ENCODE measurements at places on chromosomes 3 and 15.
A peak's percentile ranks its signal among the peaks of the same experiment; 100 is the strongest.

GRCh38 chr15:51749307-51749706 lies 2.1 kb upstream of the TMOD2 start:
- no peak for DNase-seq

DNA sequence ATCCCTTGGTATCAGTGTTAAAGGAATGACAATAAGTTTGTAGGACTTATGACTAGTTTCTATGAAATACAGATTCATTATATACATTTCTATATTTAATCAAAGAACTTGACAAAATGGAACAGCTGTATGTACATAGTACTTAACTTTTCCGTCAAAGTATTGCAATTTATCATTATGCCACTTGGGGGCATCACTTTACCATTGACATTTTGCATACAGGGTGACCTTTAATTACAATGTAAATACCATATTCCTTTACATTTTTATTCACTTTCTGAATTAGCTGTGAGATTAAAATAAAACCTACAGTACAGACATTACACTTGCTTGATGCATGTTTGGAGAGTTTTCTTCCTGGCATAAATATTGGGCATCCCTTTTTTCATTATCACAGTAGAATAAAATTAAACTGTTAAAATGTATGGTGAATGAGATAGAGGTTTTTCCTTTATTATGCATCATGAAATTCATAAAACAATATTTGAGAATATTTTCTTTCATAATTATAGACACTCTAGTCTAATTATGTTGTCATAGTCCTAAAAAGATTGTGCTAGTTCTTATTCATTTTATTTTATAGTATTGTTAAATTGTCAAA lies 6.9 kb downstream of the NEK11 start:
- DNase-seq: peak; percentile 64

DNA sequence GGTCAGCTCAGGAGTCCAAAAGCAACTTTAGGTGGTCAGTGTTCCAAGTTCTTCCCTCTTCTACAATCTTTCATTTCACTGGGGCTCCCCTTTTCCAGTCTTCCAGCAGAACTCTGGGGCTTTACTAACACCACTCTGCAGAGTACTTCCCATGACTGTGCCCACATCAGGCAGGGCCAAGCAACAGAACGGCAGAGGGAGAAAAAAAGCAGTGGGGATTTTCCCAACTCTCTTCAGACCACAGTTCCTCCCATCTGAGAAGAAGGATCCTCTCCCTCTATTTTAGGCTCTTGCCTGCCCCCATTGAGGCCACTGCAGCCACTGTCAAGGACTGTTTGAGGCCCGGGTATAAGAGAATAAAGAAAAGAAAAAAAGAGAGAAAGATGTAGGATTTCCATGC lies 70.7 kb downstream of the TTBK2 start:
- no peak for DNase-seq

GRCh38 chr3:17313746-17314145 lies 428.7 kb downstream of the TBC1D5 start:
- no peak for DNase-seq

- DNase-seq: peak; percentile 48
Observed at GRCh38 chr3:162764808-162765071, 1268.1 kb downstream of the OTOL1 start.

GRCh38 chr3:183584246-183584913 lies 28.9 kb upstream of the KLHL6 start:
- peak; percentile 45 for DNase-seq

GRCh38 chr3:132210476-132211346 lies 106.5 kb upstream of the ACP3 start:
- DNase-seq: no peak

DNA sequence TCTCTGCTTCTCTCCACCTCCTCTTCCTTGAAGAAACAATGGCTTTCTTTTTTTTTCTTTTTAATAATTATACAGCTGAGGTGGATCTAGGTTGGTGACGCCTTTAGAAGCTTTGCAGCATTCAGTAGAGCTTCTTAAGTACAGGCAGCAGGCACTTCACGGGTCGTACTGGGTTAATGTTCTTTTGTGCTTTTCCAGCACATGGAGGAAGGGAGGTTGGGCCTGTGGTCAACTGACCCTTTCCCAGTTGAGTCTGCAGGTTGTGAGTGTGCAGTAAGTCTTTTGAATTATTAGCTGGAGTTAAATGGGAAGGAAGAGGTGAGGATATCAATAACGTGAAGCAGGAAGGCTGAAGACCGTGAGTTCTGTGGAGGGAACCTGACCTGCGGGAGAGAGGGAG lies 7.0 kb downstream of the TRAK1 start:
- no peak for DNase-seq

DNA sequence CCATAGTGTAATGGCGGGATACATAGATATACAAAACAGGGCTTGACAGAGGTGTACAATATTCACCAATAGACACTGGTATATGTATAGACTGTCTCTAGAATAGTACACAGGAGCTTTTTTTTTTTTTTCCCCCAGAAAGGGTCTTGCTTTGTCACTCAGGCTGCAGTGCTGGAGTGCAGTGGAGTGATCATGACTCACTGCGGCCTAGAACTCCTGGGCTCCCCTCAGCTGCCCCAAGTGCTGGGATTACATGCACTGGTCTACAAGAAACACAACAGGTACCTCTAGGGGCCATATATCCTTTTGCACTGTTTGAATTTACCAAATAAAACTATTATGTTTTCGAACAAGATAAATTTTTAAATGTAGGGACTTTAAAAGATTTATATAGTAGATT lies 12.3 kb downstream of the RHOA start:
- DNase-seq: peak; percentile 38

DNA sequence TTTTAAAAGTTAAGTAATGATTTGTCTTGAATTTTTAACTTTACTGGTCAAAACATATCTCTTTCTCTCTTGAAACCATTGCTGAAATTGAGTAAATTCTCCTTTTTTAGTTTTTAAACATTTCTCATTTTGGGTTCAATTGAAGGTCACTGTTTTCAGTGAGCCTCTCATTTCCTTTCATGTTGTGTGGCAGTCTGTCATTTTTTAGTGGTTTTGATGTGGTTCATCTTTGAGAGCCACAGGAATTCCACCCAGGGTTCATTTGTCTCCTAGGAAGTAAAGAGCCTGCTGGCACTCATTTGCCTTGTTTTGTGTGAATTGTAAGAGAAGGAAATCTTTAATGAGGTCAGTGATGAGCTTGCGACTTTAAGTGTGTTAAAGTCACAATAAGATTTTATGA lies 10.4 kb downstream of the CLDN11 start:
- DNase-seq: no peak

DNA sequence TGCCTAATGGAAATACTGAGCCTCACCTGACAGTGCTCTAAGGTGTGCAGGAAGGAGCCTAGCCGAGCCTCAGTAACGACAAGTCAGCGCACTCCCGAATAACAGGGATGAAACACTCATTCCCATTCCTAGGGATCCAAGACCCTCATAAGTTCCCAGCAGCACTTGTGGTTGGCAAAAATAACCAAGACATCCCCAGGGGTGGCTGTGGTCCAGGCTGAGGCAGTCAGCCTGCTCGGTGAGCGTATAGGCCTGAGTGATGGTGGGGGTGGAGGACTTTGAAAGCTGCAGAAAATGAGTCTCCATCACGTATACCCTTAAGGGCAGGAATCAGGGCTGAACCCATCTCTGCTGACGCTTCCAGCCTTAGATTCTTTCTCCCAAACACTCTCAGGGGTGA lies 120.1 kb downstream of the SMAD6 start:
- DNase-seq: no peak

- no peak for DNase-seq
Observed at GRCh38 chr3:10928961-10929471, 63.5 kb upstream of the SLC6A1 start.

GRCh38 chr3:63343674-63344073 lies 65.6 kb downstream of the SYNPR start:
- DNase-seq: peak; percentile 99

- no peak for DNase-seq
Observed at GRCh38 chr3:42515391-42515916, 13.0 kb downstream of the VIPR1 start.

DNA sequence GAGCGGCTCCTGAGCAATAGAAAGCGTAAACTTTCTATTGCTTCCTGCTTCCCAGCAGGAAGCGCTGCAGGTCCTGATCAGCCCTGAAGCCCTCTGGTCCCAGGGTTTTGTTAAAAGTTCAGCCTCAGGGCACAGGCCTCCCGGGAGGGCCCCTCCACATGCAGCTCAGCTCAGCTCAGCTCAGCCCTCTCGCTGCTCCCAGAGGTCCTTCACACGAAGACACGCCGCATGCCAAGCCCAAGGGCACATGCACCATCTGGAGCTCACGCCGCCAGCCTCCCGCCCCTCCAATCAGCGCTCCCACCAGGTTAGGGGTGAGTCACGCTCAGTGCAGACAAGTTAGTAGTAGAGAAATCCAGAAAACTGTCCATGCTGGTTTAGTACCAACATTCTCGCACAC lies 12.7 kb downstream of the TKT start:
- peak; percentile 76 for DNase-seq

- DNase-seq: no peak
Observed at GRCh38 chr15:89077750-89078149, 10.5 kb upstream of the ABHD2 start.

- peak; percentile 41 for DNase-seq
Observed at GRCh38 chr3:157531771-157532170, 28.6 kb upstream of the VEPH1 start.

DNA sequence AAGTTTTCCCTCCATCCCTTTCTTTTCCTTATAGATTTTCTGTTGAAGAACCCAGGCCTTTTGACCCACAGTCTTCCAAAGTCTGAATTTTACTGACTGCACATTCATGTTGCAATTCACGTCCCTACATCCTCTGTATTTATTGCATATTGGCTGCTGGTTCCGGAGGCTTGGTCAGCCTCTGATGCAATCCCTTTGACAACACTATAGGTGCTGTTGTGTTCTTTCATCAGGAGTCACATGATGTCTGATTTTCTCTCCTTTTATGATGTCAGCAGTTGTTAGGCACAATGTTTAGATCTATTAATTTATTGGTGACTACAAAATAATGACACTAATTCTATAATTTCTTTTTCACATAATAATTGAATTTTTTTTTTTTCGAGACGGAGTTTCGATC lies 8.7 kb downstream of the CYP1A1 start:
- DNase-seq: peak; percentile 15

DNA sequence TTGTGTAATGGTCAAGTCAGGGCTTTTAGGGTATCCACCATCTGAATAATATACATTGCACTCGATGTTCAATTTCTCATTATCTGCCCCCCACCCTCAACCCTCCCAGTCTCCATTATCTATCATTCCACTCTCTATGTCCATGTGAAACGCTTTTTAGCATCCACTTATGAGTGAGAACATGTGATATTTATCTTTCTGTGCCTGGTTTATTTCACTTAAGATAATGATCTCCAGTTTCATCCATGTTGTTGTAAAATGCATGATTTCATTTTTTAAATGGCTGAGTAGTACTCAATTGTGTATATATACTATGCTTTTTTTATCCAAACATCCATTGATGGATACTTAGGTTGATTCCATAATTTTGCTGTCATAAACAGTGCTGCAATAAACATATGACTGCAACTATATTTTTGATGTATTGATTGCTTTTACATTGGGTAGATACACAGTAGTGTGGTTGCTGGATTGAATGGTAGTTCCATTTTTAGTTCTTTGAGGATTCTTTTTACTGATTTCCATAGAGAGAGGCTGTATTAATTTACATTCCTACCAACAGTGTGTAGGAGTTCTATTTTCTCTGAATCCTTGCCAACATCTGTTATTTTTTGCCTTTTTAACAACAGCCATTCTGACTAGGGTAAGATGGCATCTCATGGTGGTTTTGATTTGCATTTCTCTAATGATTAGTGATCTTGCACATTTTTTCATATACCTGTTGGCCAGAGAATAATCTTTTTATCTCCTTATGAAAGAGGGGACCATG lies 332.9 kb upstream of the TGFBR2 start:
- peak; percentile 27 for DNase-seq

DNA sequence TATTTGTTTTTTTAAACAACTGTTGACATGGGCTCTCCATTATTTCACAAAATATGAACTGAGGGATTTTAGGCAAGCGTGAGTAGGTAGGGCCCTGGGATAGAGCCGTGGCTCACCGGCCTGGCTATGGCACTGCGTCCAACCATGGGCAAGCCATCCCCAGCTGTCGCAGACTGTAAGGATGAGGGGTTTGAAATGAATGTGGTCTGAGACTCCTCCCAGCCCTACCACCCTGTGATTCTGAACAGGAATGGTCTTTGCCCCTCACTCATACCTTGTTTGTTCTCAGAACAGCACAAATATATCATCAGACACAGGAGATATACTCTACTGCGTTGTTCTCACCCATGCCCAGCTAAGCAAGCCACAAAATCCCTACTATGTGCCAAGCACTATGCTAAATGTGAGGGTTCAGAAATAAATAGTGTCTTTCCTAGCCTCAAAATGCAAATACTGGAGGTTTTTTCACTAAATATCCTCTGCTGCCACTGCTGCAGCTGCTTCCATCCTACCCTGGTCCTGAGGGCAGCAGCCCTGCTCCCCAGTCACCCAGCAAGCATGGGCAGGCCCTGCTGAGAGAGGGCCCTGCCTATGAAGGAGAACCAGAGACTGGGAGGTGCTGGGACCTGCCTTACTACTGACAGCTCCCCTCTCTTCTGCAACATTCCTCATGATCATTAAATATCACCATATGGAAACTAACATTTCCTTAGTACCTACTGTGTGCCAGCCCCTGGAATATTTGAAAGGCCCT lies 102.8 kb downstream of the XXYLT1 start:
- DNase-seq: no peak

DNA sequence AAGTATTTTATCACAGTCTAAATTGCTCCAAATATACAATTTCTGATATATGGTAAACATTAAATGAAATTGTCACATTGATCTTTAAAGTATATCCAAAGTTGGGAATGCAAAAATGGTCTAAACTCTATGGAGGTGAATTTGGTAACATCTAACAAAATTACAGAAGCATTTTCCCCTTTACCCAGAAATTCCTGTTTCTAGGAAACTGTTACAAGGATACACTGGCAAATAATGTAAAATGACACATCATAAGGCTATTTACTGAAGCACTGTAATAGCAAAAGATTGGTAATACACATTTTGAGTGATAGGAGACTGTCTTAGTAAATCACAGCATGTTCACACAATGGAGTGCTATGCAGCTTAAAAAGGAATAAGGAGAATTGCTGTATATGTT lies 50.0 kb upstream of the SLCO2A1 start:
- DNase-seq: no peak

DNA sequence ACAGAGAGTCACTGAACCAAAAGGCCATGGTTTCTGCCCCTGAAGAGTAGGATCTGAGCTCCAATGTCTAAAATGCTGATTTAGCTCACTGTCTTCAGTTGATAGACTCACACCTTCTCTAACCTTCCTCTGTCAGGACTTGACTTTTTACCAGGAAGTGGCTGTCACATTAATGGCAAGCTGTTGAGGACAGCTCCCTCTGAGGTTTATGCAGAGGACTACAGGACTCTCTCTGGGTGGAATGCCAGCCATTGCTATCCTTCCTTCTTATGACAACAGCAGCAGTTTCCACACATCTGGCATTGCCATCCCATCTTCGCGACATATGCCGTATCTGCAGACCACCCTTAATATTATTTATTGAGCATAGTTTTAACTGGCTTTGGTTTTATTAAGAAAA lies 103.8 kb upstream of the PRICKLE2 start:
- no peak for DNase-seq

GRCh38 chr3:134406331-134407238 lies 32.3 kb upstream of the AMOTL2 start:
- DNase-seq: no peak
